Lower lobe of right lung (tissue), 2 donors: ENCODE measurements at places on chromosomes 2 and 18.

GRCh38 chr18:44682201-44682870 is 1.6 kb downstream of the SETBP1 start:
- DNase-seq = no peak

- DNase-seq = no peak
These were observed 67.4 kb downstream of the SLC9A2 start for GRCh38 chr2:102686479-102687439.

DNA sequence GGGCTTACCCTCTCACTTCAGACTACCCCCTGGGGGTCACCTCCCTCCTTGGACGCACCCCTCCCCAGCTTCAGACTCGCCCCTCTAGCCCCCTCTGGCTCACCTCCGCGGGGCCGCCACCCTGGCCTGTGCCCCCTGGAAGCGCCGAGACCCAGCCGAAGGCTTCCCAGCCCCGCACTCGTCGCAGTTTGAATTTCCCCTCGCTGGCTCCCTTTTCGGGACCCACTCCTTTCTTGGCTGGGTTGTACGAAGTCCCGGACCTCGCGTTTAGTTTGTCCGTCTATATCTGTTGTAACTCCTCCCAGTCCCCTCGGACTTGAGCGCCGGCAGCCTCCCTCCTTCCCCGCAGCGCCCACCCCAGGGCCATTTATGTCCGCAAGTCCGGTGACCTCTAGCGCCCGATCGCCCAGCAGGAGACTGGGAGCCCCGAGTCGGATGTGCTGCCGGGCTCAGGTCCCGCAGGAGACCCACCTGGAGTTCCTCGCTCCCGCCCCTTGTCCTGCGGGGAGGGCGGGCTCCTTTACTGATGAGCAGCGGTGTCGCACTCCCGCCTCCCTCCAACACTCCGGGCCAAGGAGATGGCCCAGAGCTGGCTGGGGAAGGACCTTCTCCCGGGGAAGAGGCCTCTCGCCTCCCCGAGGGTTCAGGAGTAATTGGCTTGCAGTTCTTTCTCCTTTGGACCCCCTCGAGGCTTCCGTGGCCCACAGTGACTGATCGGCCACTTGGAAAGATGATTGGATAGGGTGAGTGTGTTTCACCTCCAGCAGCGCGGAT is 692 bp upstream of the RAX start:
- DNase-seq = no peak

GRCh38 chr2:156590085-156590739 is 154.0 kb downstream of the GPD2 start:
- no peak for DNase-seq

DNA sequence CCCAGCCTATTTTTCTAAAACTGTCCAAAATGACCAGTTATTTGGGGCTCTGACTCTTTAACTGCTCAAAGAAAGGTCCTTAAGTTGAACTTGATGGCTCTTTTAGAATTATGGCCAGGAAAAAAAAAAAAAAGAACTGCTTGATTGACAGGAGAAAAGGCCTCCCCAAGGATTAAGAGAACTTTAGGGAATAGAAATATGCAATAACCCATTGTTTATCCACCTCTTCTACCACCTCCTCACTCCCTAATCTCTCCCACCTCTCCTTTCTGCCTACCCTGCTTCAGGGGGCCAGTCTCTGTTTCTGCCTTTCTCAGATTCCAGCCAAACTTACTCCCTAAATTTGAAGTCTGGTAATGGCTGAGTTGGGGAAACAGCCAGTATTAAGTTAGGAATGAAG is 5.7 kb upstream of the STRN start:
- DNase-seq = no peak

- DNase-seq = no peak
These were observed 37.3 kb upstream of the TANK start for GRCh38 chr2:161122772-161123530.

- DNase-seq = no peak
These were observed 217.1 kb downstream of the SLC4A3 start for GRCh38 chr2:219844401-219845091.

GRCh38 chr2:151953467-151953866 is 125.2 kb upstream of the ARL5A start:
- DNase-seq = no peak

- DNase-seq = no peak
These were observed 793.1 kb upstream of the CRIM1 start for GRCh38 chr2:35562488-35562887.

DNA sequence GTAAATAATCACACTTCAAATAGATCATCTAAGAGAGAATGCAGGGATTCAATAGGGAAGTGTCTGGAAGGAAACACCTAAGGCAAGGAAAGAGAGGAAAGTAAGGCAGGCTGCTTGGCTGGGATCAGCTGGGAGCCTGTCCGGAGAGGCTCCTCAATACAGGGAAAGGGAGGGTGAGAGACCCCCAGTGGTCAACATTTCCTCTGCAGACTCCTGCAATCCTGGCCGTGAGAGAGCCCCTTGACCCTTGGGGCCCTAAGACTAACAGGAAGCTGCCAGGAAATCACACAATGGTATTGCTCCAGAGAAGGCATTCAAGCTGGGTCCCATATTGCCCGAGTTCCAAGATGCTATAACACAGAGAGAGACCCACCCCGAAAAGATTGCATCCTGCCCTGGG is 549.4 kb downstream of the NYAP2 start:
- DNase-seq = no peak

GRCh38 chr2:68253219-68254068 is 1.1 kb upstream of the PPP3R1 start:
- no peak for DNase-seq

GRCh38 chr2:154952346-154952980 is 254.0 kb downstream of the KCNJ3 start:
- no peak for DNase-seq

- no peak for DNase-seq
These were observed 28.0 kb downstream of the MAL start for GRCh38 chr2:95053543-95053942.

GRCh38 chr2:17658251-17658843 is 95.3 kb downstream of the SMC6 start:
- no peak for DNase-seq

GRCh38 chr2:74528600-74529356 is 728 bp downstream of the AUP1 start:
- DNase-seq = no peak

DNA sequence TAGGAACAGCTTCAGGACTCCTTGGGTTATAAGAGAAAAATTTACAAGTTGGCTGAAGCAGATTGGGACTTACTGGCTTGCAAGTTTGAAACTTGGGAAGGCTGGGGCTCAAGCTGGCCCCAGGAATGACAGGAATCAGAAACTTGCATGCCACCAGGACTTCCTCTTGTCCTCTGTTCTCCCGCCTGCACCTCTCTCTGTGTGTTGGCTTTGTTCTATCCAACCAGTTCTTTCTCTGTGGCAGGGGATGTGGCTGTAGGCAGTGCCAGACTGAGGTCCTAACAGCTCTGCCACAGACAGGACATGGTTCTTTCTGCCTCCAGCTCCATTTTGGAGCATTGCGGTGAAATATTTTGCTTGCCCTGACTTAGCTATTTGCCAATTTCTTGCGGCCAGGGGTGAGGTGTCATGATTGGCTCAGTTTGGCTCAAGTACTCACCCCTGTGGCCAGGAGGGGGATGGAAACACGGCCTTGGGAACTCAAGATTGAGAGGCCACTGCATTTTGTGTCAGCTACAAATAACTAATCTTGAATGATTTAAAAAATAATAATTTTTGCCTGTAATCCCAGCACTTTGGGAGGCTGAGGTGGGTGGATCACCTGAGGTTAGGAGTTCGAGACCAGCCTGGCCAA is 48.9 kb downstream of the MEP1B start:
- no peak for DNase-seq

DNA sequence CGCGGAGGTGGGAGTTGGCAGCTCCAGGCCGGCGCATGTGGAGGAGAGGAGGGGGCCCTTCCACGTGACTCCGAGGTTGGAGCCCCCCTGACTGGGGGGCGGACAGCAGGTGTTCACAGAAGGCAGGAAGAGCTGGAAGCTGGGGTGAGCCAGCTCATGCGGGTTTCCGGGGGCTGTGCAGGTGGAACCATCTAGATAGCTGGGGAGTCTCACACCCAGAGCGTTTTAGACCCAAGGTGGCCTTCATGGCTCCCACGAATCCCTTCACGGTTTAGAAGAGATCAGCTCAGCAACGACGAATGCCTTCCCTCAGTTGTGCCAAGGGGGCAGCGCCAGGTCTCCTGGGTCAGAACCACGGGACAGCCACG is 740.5 kb upstream of the SALL3 start:
- DNase-seq = no peak

- DNase-seq = no peak
These were observed 1.9 kb downstream of the PRKRA start for GRCh38 chr2:178448968-178449661.

DNA sequence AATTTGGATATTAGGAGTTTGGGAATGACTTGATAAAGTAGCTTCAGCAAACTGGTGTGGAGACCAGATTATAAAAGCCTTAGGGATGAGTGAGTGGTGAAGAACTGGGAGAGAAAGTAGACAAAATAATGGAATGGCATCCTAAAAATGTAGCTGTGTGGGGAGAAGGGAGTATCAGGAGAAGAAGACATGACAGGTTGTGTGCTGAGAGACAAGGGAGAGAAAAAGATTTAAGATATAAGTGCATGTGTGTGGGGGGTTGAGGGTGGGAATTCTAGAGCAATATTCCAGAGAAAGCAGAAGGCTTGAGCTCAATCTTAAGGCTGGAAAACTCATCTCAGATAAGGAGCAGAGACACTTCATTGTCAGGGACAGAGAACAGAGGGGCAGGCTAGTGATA is 159.5 kb downstream of the HNMT start:
- DNase-seq = no peak

DNA sequence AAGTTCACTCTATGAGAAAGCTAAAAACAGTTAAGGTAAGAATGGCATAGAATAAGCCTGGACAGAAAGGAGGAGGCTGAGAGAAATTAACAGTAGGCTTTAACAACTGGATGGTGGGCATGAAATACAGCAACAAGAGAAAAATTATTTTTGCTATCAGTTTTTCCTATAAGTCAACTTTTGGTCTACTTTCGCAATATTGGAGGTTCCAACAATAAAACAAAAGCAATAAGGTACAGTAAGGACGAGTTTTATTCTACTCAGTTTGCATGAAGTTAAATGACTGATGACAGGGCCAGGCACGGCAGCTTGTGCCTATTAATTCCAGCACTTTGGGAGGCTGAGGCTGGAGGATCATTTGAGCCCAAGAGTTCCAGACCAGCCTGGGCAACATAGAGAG is 17.3 kb downstream of the RAB1A start:
- DNase-seq = no peak

DNA sequence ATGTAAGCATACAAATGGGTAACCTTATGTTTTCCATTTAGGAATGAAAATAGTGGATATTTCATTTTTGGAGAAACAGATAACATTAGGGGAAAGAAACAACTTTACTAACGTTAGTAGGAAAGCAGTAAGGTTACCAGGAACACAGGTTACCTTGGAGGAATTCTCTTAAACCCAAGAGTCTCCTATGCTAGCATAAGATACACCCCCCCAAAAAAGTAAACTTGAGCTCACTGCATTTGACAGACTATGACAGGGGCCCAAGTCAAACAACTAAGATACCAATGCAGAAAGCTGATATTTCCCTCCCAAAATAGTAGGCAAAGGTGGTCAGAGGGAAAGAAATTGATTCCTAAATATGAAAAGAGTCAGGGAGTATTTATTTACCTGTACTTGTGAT is 656.9 kb downstream of the DSC3 start:
- no peak for DNase-seq

DNA sequence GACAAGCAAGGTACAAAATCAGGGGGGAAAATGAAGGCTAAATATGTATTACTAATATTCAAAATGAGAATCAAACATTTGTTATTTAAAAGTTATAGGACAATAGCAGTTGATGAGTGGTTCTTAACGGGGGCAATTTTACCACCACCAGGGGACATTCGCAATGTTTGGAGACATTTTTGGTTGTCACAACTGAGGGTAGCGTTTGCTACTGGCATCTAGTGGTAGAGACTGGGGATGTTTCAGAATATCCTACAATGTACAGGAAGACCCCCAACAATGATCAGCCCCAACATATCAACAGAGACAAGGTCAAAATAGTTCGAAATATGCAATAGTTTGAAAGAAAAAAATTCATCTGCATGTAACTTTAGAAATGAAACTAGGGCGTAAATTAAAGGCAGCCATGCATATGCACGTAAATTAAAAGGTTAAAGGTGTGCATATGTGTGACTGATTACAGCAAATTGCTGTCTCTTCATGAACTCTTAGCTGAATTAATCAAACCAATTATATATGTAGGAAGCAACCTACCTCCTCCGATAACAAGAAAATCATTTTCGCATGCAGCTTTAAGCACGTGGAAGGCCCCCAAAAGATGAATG is 61.2 kb upstream of the CUL3 start:
- DNase-seq = no peak

GRCh38 chr2:217370391-217370790 is 510.5 kb upstream of the TNP1 start:
- no peak for DNase-seq

GRCh38 chr18:57846258-57846657 is 43.1 kb upstream of the ATP8B1 start:
- DNase-seq = no peak

DNA sequence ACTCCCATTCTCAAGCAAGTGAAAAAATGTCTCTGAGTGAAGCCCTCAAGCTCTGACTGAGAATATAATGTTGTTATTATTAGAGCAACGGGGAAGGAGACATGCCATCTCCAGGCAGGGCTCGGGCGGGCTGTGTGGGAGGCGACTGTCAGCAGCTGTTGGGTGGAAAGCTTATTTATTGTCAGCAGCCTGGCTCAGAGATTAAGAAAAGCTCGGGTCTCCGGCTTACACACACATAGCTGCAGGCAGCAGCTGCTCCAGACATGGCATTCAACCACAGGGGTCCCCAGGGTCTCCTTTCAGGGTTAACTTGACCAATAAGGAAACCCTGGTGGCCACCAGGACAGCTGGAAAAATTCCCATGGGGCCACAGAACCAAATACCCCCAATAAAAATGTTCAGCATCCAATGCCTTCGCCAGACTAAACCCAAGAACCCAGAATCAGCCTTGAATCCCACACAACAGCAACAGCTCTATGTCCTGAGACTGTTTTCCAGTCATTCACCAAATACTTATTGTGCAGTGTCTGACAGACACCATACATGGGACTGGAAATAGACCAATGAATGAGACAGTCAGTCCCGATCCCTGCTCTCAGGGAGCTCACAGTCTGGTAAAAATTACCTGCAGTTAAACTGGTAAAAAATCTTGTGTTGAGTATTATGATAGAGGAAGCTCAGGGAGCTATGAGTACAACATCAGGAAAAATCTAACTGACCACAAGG is 70.5 kb upstream of the RTN4 start:
- DNase-seq = no peak

GRCh38 chr18:22180722-22181121 is 11.3 kb downstream of the GATA6 start:
- no peak for DNase-seq

- no peak for DNase-seq
These were observed 333.2 kb upstream of the UBE2E3 start for GRCh38 chr2:180647221-180647620.

DNA sequence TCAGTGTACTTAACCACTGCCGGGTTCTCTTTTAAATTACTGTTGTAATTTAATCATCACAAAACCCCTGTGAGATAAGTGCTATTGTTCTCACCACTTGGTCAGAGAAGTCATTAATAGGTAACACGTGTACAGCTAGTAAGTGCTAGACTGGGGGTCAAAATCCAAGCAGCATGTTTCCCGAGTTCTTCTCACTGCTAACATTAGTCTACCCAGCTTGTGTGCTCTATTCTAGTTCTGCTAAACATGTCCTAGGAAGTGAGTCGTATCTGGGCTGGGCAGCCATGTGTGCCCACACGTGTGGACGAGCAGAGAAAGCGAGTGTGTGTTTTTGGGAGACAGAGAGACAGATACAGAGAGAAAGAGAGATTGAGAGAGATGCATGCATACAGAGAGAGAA is 94.1 kb downstream of the BIN1 start:
- DNase-seq = no peak
